ENCODE measurements at places on chromosomes 6 and 20.
A peak's percentile ranks its signal among the peaks of the same experiment; 100 is the strongest.

GRCh38 chr6:26161322-26161721, 74.1 kb downstream of the HFE start:
- no peak for DNase-seq

- no peak for DNase-seq
Measured at GRCh38 chr6:142816031-142816430, 128.9 kb downstream of the HIVEP2 start.

GRCh38 chr6:16043171-16044135, 85.4 kb upstream of the MYLIP start:
- no peak for DNase-seq

DNA sequence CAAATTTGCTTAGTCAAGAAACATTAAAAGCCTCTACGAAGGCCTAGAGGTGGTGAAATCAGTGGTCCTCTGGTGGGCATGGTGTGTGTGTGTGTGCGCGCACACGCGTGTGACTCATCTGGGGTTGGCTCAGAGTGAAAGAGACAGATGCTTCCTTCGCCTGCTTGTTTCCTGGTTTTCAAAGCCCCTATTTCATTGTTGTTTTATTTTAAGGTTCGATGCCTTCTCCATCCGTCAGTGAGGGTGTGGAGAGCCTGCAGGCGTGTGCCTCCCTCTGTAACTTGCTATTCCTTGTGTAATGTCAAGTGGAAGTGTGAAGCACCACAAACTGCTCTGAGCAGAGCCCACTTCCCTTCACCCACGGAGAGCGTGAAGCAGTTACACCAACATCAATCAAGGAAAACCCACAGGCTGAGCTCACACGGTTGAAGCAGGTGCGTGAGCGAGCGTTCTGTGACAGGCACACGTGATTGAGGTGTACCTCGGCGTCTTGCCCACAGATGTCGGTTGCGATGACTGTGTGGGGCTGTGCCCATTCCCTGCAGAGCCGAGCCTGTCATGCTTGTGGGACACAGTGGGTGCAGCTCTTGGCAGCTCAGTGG, 233.9 kb downstream of the PRL start:
- no peak for DNase-seq

GRCh38 chr6:144590532-144590931, 305.4 kb downstream of the UTRN start:
- DNase-seq: no peak

DNA sequence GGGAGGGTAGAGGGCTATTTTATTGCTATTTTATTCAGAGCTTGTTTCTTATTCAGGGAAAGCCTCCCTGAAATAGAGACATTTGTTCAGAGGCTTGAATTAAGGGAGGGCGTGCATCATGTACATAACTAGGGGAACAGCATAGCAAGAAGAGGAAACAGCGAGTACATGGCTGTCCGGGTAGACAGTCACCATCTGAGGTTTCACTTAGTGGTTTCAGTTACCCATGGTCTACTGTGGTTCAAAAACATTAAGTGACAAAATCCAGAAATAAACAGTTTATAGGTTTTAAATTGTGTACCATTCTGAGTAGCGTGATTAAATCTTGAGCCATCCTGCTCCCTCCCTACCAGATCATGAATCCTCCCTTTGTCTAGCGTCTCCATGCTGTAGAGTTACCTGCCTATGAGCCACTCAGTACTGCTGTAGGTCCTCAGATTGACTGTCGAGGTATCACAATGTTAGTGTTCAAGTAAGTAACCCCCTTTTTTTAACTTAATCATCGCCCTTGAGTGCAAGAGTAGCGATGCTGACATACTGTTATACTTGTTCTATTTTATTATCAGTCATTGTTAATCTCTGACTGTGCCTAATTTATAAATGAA, 791.5 kb downstream of the TFAP2A start:
- no peak for DNase-seq

DNA sequence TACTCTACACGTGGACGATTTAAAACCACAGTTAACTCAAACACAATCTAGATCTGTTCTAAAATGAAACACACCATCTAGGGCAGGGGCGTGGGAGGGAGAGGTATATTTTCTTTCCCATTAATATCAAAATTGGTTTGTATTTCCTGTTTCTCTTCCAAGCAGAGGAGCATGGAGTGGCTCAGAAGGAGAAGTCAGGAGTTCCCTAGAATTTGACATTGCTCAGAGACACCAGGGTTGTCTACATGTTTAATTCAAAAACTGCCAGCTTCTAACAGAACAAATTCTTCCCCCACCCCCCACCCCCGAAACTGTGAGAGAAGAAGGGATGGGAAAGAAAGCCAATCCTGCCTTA, 2.3 kb downstream of the PREX1 start:
- no peak for DNase-seq

DNA sequence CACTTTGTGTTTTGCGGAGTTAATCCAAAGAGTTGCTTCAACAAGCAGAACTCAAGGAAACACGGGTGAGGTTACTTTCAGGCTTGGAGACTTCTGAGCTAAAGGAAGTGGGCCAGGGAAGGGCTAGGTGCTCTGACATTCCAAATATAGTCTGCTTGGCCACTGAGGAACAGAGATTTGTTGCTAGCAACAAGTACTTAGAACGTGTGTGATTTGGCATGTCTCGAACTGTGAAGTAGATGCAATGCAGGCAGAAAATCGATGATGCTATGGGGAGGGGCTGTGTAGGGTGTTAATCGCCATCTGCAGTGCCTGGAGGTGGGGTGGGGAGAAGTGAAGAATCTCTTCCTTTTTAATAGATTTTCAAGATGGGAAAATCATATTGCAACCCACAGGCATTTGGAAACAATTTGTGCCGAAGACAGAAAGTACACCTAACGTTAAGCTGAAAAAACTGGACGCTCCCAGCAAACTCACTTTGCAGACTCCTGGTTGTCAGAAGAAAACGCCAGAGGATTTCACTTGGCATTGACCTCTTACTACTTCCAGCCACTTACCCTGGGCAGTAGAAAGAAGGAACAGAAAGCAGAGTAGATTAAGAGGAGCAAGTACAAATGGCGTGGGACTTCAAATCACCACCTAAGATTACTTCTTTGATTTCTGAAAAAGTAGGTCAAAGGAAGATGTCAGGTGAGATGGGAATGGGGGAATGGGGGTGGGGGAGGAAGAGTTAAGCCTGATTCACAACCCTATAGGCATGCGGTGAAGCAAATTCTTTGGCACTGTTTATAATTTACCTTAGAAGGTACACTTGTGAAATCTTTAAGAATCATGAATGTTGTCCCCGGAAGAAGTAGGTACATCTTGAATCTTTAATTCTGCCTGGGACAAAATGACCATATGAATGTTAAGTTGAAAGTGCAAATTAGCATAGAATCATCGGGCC, 314.1 kb downstream of the CD83 start:
- DNase-seq: no peak

GRCh38 chr6:137016356-137016755, 28.4 kb downstream of the IL20RA start:
- DNase-seq: no peak

DNA sequence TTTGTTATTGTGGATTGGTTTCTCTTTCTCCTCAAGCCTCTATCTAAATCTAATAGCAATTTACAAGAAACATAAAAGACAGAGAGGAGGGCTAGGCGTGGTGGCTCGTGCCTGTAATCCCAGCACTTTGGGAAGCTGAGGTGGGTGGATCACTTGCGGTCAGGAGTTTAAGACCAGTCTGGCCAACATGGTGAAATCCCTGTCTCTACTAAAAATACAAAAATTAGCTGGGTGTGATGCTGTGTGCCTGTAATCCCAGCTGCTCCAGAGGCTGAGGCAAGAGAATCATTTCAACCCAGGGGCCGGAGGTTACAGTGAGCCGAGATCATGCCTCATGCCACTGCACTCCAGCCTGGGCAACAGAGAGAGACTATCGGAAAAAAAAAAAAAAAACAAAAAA, 46.6 kb downstream of the SLC2A12 start:
- DNase-seq: no peak

GRCh38 chr6:87755708-87756671, 54.0 kb upstream of the AKIRIN2 start:
- no peak for DNase-seq

GRCh38 chr6:149233056-149233715, 84.3 kb upstream of the TAB2 start:
- DNase-seq: no peak

GRCh38 chr20:3068075-3068474, 3.3 kb upstream of the OXT start:
- no peak for DNase-seq

DNA sequence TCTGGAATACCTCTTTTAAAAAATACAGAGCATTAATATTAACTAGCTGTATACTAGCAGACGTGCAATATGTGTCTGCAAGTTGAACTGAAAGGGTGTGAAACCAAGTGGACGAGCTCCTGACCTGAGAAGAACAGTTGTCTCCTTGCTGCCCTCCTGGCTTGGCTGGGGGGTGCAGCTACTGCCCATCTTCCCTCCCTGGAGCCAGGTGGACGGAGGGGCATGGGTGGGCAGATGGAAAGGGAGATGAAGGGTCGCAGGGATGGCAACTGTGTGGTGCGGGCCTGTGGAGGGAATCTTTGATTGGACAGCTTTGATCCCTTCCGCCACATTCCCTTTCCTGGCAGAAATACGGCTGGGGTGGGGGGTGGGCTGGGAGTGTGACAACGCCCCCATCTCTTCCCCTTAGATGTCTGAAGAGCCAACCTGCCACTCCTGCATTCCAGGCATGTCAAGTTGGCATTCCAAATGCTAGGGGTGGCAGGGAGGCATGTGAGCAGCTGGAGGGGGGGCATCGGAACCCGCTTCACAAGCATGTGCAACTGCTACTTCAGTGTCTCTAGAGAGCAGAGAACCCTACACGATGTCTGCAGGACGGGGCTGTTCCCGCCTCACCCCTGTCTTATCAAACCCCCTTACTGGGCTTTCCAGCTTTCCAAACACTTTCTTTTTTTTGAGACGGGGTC, 37.3 kb downstream of the SRSF3 start:
- DNase-seq: no peak

GRCh38 chr6:48553467-48554189, 442.6 kb upstream of the PTCHD4 start:
- DNase-seq: no peak

- DNase-seq: no peak
Measured at GRCh38 chr6:24802271-24803059, 3.7 kb upstream of the ARMH2 start.

GRCh38 chr20:33119725-33120720, 40.6 kb downstream of the BPIFB4 start:
- no peak for DNase-seq

DNA sequence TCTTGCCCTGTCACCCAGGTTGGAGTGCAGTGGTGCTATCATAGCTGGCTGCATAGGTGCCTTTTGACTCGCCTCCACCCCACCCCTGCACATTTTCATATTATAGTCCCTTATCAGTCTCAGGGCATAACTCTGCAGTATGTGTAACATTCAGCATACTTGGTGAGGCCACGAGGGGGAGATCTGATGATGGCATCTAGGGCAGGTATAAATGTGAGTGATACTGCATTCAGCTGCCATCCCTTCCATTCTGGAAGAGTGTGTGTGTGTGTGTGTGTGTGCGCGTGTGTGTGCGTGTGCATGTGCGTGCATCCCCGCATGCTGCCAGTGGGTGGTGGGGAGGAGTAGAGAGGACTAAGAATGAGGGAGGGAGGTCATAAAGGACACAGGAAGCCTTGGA, 81.4 kb downstream of the JARID2 start:
- DNase-seq: no peak

DNA sequence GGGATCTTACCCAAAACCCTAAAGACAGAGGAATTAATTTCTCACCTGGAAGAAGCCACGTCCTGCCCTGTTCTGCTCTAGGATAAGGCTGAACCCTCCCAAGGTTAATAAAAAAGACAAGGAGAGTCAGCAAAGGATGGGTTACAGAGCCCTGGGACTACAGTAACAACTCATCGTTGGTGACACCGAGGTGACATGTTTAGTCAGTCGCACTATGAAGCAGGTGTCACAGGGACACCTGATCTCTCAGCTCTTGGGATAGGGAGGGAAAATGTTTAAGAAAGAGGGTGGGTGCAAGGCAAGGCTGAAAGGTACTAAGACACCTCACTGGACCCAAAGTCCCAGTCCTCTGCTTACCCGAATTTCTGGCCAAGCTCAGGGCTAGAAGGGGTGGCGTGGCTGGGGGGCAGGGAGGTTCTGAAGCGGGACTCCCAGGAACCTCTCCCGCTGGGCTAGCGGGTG, 562 bp downstream of the MOCS1 start:
- DNase-seq: no peak

DNA sequence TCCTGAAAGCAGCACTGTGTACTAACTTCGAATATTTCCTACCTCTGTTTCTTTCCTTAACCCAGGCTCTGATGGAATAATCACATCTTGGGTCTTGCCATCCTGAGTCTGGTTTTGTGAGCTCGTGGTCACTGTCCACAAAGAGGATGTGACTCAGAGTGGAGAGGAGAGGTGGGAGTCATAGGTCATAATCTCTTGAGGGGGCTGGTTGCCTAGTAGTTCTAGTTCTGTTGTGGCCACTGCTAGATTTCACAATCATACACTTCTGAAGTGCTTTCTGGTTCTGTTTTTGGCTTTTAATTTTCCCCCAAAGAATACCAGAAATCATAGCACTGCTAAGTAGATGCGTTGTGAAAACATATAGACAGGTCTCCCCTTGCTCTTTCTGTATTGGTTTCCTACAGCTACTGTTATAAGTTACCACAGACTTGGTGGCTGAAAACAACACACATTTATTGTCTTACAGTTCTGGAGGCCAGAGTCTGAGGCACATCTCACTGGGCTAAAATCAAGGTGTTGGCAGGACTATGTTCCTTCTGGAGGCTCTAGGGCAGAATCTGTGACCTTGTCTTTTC, 102.8 kb downstream of the NRSN1 start:
- DNase-seq: no peak

- DNase-seq: no peak
Measured at GRCh38 chr20:2874456-2874855, 1.2 kb downstream of the PTPRA start.

- no peak for DNase-seq
Measured at GRCh38 chr6:157905590-157906342, 75.9 kb upstream of the SYNJ2 start.

GRCh38 chr6:31680226-31681134, at the start of gene LY6G5C:
Gene LY6G5C, minus strand, starts transcription at chr6:31681067. Its CDS starts 694 bp downstream, at chr6:31680373.
- DNase-seq: peak; percentile 85

DNA sequence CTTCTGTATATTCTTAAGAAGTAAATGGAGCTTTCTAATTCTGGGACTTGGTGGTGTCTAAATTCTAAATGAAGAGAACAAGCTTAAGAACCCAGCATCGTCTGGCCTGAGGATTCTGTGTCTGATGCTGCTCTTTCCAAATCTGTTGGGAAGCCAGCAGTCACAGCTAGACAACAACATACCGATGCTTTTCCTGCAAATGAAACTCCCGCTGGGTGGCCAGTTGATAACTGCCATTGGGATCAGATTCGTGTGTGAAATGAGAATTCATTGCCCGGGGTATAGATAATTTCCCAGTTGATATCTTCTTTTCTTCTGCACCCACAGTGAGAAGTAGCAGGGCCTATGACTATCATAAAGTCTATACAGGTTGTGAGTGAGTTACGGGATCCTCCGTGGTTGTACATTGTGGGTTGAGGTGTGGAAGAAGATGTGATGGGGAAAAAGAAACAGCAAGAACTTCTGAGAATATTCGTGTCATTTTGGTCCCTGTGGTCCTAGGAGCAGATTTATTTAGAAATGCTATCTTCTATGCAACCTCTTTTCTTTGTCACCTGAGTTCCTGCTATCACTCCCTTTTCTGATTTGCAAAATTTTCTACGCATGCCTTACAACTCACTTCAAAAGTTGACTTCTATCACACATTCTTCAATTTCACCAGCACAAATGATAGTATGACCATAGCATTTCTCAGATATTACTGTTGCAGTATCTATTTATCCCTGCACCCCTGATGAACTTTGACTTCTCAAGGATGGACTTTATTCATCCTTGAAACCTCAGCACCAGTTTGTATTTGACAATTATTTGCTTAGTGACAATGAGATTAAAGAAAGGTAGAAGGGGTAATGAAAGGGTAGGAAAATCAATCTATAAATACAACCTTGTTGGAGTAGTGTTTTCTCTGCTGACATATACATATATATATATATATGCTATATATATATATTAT, 10.4 kb downstream of the NOX3 start:
- no peak for DNase-seq
